Mesendoderm (in vitro differentiated cells): ENCODE measurements at places on chromosomes 13 and 19.
A peak's percentile ranks its signal among the peaks of the same experiment; 100 is the strongest.

DNA sequence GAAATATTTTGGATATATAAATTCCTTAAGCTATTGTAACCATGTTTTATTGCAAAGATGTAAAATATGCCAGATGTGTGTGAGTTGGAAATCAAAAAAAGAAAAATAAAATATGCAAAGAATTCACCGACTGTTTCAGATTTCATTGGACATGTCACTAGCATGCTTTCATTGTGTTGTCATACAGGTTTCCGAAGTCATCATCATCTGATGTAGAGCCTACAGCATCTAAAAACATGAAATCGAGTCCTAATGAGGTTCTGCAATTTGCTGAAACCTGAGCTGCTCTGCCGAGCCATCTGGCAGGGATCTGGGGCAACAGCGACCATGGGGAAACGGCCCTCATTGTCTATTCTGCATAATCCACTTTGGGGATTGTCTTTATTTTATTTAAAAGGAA is 196.1 kb upstream of the MAB21L1 start:
- DNase-seq: no peak
- H3K27me3 ChIP-seq: no peaks in the 10 kb centered on the region
- no peak overlapping the region for H3K4me3 ChIP-seq
- no peak overlapping the region for H3K27ac ChIP-seq
- no peaks in the 10 kb centered on the region for H3K36me3 ChIP-seq

GRCh38 chr19:28166025-28166424 is 1046.9 kb downstream of the UQCRFS1 start:
- H3K36me3 ChIP-seq: no peaks in the 10 kb centered on the region
- no peak for DNase-seq
- peaks cover 22% of the 10 kb centered on the region for H3K4me1 ChIP-seq
- no peak overlapping the region for H3K4me3 ChIP-seq

- no peak for DNase-seq
- H3K27ac ChIP-seq: no peak overlapping the region
- no peaks in the 10 kb centered on the region for H3K36me3 ChIP-seq
- H3K4me1 ChIP-seq: no peaks in the 10 kb centered on the region
- H3K27me3 ChIP-seq: no peaks in the 10 kb centered on the region
- H3K4me3 ChIP-seq: no peak overlapping the region
Measured at GRCh38 chr13:112144616-112145550, 77.9 kb downstream of the SOX1 start.

DNA sequence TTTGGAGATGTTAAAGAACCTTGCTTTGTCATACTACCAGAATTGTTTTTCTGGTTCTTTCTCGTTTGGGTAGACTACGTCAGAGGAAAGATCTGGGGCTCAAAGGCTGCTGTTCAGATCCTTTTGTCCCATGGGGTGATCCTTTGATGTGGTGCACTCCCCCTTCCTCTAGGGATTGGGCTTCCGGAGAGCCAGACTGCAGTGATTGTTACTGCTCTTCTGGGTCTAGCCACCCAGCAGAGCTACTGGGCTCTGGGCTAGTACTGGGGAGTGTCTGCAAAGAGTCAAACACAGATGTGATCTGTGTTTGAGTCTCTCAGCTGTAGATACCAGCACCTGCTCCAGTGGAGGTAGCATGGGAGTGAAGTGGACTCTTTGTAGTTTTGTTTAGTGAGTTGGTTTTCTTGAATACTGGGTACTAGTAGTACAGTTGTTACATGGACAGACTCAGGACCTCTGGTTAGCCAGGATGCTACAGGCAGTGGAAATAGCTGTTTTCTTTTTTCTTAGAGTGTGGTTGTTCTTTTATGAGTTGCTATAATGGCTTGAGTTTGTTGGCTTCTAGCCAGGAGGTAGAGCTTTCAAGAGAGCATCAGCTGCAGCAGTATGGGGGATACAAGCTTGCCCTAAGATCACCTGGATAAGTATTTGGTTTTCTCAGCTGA is 34.4 kb downstream of the DNAJC15 start:
- H3K4me3 ChIP-seq: no peak overlapping the region
- H3K27ac ChIP-seq: peak overlapping the region; percentile 75
- peak; percentile 82 for DNase-seq
- no peaks in the 10 kb centered on the region for H3K36me3 ChIP-seq

DNA sequence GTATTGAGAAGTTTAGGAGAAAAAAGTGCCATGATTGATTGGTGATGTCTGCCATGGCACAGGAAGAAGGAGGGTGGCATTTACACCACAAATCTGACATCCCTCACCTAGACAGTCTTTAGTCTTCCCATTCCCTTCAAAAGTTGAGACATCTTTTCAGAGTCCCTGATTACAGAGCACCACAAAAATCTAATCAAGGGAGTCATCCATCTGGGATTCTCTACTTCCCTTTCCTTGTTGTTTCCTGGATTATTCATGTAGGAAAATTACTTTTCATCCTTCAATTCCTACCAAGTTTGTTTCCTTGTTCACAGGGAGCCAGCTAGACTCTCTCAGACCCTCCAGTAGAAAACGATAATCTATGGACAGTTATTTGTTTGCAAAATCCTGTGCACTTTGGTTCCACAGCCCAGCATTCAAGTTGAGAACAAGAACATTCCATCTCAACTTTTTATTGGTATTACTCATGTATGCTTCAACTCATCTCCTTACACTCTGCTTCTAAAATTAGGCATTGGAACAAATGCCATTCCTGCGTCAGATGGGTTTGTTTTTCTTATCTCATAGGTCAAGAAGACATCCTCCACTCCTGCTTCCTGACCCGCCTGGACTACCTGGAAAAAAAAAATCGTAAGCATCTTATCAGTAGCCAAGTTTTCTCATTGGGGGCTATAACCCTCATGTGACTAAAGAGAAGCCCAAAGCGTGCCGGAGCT is 259.9 kb downstream of the FOXO1 start:
- no peak overlapping the region for H3K27ac ChIP-seq
- H3K27me3 ChIP-seq: no peaks in the 10 kb centered on the region

DNA sequence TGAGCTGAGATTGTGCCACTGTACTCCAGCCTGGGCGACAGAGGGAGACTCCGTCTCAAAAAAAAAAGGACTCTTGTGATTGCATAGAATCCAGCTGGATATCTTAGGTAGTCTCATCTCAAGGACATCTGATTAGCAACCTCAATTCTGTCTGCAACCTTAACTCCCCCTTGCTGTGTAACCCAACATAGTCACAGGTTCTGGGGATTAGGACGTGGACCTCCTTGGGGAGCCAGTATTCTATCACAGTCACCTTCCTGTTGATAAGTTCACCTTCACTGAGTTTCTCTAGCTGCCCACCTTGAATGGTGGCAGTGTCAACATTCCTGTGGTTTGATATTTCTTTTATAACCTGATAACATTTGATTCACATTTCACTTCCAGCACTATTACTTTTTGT is 27.2 kb downstream of the GPR18 start:
- H3K36me3 ChIP-seq: no peaks in the 10 kb centered on the region
- H3K4me3 ChIP-seq: no peak overlapping the region

GRCh38 chr13:40352380-40352778 is 314.1 kb downstream of the FOXO1 start:
- no peaks in the 10 kb centered on the region for H3K36me3 ChIP-seq
- H3K4me3 ChIP-seq: no peak overlapping the region

DNA sequence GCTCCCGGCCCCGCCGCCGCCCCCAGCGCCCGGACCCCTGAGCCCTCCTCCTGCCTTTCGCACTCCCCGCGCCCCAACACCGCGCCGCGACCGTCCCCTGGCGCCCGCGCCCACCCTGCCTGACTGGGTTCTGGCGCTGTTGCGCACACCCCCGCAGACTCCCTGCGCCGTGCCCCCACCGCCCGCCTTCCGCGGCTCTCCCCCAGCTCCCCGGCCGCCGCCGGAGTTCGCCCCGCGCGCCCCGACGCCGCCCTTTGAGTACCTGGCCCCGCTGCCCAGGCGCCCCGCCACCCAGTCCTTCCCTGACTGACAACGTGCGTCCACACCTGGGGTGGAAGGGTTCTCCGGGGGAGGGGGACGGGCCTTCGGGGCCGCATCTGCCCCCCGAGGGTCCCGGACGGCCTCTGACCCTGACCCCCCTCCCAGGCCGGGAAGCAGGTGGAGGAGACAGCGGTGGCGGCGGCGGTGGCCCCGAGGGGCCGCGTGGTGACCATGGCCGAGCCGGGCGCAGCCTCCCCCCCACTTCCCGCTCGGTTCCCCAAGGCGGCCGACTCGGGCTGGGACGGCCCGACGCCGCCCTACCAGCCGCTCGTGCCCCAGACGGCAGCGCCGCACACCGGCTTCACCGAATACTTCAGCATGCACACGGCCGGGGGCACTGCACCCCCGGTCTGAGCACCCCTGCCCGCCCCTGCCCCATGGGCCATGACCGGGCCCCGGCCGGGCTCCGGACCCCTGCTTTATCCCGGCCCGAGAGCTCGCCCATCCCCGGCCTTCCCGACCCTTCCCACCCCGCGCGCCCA is 1.4 kb upstream of the MEGF8 start:
- peak; percentile 21 for DNase-seq
- no peak overlapping the region for H3K4me3 ChIP-seq
- H3K36me3 ChIP-seq: no peaks in the 10 kb centered on the region
- no peaks in the 10 kb centered on the region for H3K4me1 ChIP-seq
- peaks cover 4% of the 10 kb centered on the region for H3K27me3 ChIP-seq

- H3K4me1 ChIP-seq: peaks cover 6% of the 10 kb centered on the region
- no peaks in the 10 kb centered on the region for H3K36me3 ChIP-seq
- no peak overlapping the region for H3K4me3 ChIP-seq
- H3K27me3 ChIP-seq: no peaks in the 10 kb centered on the region
- no peak overlapping the region for H3K27ac ChIP-seq
Measured at GRCh38 chr13:29817604-29818378, 32.6 kb downstream of the UBL3 start.

DNA sequence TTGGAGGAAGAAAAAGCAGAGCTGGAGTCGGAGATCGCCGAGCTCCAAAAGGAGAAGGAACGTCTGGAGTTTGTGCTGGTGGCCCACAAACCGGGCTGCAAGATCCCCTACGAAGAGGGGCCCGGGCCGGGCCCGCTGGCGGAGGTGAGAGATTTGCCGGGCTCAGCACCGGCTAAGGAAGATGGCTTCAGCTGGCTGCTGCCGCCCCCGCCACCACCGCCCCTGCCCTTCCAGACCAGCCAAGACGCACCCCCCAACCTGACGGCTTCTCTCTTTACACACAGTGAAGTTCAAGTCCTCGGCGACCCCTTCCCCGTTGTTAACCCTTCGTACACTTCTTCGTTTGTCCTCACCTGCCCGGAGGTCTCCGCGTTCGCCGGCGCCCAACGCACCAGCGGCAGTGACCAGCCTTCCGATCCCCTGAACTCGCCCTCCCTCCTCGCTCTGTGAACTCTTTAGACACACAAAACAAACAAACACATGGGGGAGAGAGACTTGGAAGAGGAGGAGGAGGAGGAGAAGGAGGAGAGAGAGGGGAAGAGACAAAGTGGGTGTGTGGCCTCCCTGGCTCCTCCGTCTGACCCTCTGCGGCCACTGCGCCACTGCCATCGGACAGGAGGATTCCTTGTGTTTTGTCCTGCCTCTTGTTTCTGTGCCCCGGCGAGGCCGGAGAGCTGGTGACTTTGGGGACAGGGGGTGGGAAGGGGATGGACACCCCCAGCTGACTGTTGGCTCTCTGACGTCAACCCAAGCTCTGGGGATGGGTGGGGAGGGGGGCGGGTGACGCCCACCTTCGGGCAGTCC is 5.0 kb downstream of the FOSB start:
- no peak overlapping the region for H3K4me3 ChIP-seq
- peak; percentile 46 for DNase-seq
- H3K36me3 ChIP-seq: no peaks in the 10 kb centered on the region
- H3K27me3 ChIP-seq: no peaks in the 10 kb centered on the region
